Left ventricle myocardium superior (tissue), 1 donor: ENCODE measurements at places on chromosomes 11 and 22. TPM values are rescaled to one million over a fixed set of nuclear protein-coding genes. Genes with fewer than 3 reads are reported as not detected.
A peak's percentile ranks its signal among the peaks of the same experiment; 100 is the strongest.

Gene SLC5A4
- total RNA-seq = not detected

GRCh38 chr11:118998388-118998717, 415 bp downstream of the CENATAC start:
- DNase-seq = no peak

Gene LIPT2
- 1.7 TPM for total RNA-seq

GRCh38 chr22:48907591-48907990, 920.1 kb downstream of the BRD1 start:
- no peak for DNase-seq

GRCh38 chr11:12800032-12800671, 125.9 kb downstream of the TEAD1 start:
- no peak for DNase-seq

Gene LRP4
- total RNA-seq = 21.9 TPM

DNA sequence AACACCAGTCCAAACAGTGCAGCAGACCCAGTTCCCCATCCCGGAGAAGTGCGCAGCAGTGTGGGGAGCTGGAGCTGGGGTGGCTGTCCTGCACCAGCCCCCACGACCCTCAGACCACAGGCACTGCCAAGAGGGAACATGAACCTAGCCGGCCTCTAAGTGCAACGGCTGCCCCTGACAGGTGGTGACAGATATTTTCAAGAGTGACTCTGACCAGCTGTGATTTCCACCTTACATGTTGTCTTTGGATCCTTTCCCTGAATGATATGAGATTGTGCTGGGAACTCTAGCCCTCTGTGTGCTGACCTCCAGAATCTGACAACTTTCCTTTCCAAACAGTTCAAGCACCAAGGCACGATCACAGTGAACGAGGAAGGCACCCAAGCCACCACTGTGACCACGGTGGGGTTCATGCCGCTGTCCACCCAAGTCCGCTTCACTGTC, 12.6 kb downstream of the SERPIND1 start:
- peak; percentile 37 for DNase-seq

Gene FREY1
- total RNA-seq = 0.52 TPM

Gene DCDC1
- total RNA-seq = not detected

- no peak for DNase-seq
Measured at GRCh38 chr11:88042238-88042637, 133.0 kb downstream of the RAB38 start.

Gene PGM2L1
- total RNA-seq = 1.7 TPM

- no peak for DNase-seq
Measured at GRCh38 chr11:111148953-111149352, 96.6 kb upstream of the POU2AF2 start.

Gene SLC22A6
- total RNA-seq = not detected

DNA sequence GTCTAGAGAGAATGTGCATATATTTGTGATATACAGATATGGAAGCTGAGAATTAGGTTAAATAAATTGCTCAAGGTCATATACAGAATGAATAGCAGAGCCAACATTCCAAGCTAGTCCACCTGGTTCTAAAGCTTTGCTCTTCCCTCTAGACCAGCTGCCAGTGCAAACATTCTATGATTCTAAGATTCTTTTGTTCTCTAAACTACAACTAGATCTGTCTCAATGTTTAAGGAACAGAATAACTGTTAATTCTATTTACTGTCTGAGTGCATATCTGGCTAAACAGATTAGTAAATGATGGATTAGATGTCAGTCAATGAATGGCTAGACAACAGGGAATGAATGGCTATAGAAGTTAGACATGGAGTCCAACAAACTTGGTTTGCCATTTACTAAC, 19.6 kb downstream of the KCNE3 start:
- DNase-seq = no peak

DNA sequence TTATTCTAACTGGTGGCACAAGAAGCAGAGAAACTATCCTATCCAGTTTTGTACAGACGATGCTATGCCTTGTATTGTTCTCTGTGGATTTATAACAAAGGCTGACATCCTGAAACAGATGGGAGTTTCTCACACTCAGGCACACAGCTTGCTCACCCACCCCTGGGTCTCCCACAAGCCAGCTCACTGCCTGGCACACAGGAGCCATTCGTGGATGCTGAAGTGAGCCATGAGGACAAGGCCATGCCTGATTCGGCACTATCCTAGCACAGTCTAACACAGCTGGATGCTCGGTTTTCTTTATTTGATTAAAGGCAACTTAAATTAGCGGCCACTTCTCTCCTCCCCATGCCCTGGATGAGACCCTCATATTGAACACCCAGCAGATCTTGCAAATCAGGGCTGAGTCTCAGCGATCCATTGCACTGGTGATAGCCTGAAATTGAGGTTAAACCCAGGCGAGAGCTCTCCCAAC, 25.7 kb upstream of the TMPRSS4 start:
- DNase-seq = peak; percentile 6

Gene BLID
- not detected for total RNA-seq
